ENCODE measurements at places on chromosomes 6 and 20.

DNA sequence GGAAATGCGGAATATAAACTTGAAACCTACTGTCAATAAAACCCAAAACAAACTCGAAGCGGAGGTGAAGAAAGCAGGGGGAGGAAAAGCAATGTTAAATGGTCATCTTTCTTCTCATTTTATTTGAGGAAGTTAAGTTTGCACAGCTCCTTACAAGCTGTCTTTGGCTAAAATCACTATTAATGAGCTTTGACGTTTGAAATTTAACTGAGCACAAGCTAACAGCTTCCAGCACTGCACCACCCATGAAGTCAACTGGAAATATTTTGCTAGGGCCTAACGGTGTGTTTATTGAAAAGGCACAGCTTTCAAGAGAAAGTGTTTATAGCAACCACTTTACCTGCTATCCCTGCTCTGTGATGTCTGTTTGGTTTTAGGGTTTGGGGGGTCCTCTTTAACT is 103.8 kb downstream of the PKHD1 start:
- DNase-seq, result no peak

GRCh38 chr20:63591147-63591533 is 17.1 kb upstream of the HELZ2 start:
- DNase-seq, result no peak

GRCh38 chr6:51152594-51152993 is 333.9 kb downstream of the TFAP2B start:
- DNase-seq, result no peak

- no peak for DNase-seq
Measured at GRCh38 chr6:132910759-132911158, 96.4 kb downstream of the RPS12 start.

DNA sequence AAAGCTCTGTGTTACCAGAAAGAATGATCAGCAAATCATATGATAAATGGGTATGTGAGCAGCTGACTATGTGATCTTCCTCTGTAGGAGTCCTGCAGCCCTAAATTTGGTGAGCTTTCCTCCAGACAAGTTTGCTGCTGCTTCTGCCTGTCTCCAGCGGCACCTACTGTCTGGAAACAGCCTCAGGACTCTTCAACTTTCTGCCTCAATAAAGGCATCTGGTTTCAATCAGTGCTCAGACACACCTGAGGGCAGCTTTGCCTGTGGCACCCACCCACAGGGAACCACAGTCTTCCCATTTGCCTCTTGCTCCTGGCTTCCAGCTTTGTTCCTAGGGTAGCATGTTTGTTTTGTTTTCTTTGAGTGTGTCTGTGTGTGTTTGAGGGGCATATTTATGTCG is 727.9 kb upstream of the MAN1A1 start:
- DNase-seq, result no peak

- DNase-seq, result no peak
Measured at GRCh38 chr20:49483018-49483695, 689 bp upstream of the KCNB1 start.

DNA sequence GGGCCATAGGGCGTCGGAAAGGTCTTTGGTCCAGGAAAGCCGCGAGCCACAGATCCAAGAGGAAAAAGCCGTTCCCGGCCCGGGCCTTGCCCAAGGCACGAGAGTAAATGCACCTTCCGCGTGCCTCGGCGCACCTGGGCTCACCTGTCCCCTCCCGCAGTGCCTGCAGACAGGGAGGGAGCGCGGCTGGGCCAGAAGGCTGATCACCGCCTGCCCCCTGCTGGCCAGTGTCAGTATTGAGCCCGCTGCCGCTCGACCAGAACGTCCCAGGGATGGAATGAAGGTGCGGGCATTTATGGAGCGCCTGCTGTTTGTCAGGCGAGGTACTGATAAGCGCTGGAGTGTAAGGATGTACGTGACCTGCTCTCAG is 679 bp upstream of the LPIN3 start:
- peak; percentile 68 for DNase-seq

GRCh38 chr6:164230259-164230658 is 815.7 kb downstream of the QKI start:
- DNase-seq, result no peak

- no peak for DNase-seq
Measured at GRCh38 chr6:70738028-70738427, 70.3 kb downstream of the SMAP1 start.

- no peak for DNase-seq
Measured at GRCh38 chr6:109015176-109015575, 79.5 kb downstream of the SESN1 start.

GRCh38 chr6:2940010-2940850 is 31.1 kb downstream of the SERPINB6 start:
- peak; percentile 22 for DNase-seq

DNA sequence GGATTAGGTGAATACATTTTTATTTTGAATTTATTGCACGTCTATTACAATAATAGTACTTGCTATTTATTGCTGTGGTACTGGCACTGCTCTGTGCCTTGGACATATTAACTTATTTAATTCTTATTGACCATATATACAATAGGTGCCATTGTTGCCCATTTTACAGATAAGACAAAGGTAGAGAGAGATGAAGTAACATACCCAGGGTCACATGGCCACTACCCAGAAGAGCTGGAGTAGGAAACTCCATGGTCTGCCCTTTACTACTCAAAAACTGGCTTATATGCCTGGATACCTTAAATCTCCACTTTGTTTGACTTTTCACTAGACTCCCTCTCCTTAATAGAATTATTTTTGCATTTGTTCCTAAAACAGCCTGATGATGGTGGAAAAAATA is 67.5 kb downstream of the ADGRG6 start:
- DNase-seq, result no peak

GRCh38 chr6:105740946-105741645 is 338.2 kb upstream of the PREP start:
- no peak for DNase-seq

DNA sequence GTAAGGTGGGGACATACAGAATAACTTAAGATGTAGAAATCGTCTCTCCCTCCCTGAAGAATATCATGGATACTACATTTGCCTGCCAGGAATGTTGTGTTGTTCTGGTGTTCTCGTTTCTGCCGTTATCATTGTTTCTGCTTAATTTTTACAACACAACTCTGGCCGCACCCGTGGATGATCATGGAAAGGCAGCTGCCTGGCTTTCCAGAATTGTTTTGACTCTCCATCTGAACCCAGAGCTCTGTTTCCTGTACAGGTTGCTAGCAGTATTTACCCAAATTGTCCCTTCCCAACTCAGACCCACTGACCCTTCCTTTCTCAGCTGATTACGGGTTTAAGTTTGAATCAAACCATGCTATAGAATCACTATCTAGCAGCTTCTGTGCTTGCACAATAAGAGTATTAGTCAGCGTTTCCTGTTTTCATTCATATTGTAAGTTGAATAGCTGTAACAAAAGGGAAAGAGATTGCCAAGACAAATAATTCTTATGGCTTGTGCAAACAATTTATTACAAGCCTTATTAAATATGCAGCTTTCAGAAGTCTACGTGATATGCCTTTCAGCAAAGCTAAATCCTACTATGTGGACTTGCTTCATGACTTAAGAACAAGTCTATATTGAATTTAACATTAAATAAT is 139.0 kb downstream of the MTHFD1L start:
- DNase-seq, result no peak

All from activated naive CD4-positive, alpha-beta T cell (primary cell).